ENCODE measurements at places on chromosomes 6 and 20.

DNA sequence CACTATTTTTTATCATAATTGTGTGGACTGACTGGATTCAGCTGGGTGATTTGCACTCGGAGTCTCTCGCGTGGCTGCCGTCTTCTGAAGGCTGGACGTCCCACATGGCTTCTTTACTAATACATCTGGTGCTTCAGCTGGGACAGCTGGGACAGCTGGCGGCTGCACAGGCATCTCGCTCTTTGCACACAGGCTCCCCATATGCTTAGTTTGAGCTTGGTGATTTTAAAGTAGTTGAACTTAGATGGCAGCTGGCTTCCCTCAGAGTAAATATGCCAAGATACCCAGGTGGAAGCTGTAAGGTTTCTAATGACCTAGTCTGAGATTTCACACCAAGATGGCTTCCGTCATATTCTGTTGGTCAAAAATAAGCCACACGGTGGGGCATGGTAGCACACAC is 38.7 kb upstream of the PPP1R3G start:
- DNase-seq, result no peak

DNA sequence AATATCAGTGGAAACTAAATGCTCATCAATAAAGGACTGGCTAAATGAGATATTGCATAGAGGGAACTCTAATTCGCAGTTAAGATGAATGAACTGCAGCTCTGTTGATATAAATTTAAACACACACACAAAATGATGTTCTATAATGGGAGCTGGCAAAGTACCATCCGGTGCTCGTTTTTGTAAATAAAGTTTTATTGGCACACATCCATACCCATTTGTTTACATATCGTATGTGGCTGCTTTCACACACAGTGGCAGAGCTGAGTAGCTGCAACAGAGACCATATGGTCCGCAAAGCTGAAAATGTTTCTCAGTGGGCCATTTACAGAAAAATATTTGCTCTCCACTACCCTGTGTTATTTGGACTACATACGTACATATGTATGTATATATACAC is 120.7 kb downstream of the EDN3 start:
- no peak for DNase-seq

- DNase-seq, result no peak
Measured at GRCh38 chr20:3667434-3668037, 4.3 kb upstream of the GFRA4 start.

- no peak for DNase-seq
Measured at GRCh38 chr20:45088247-45088646, 12.7 kb downstream of the KCNS1 start.

DNA sequence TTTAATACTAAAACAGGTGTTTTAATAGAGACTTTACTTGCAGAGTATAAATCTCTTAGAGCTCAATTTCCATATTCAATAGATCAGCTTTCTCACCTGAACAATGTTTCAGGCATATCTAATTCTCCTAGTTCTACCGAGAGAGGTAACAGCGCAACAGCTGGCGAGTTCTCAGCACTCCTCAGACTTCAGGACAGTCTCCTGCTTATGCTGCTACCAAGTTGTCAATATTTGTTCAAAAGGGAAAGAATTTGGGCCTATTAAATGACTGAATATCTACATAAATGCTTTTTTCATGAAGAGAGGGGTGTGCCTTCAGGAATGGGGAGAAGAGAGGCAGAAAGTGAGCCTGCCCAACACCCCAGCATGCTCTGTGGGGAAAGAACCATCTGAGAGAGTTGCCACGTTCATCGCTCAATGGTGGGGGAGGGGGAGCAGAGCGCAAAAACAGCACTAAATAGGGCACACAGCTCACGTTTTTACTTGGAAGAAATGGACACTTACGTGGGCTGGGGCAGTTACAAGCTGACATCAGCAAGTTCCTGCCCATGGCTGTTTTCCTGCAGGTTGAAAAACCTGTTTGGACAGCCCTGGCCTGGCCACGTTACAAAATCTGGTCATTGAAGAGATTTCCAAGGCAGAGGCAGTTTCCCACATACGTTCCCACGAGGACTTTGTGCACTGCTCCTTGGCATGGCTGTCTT is 38.0 kb downstream of the EZR start:
- no peak for DNase-seq

DNA sequence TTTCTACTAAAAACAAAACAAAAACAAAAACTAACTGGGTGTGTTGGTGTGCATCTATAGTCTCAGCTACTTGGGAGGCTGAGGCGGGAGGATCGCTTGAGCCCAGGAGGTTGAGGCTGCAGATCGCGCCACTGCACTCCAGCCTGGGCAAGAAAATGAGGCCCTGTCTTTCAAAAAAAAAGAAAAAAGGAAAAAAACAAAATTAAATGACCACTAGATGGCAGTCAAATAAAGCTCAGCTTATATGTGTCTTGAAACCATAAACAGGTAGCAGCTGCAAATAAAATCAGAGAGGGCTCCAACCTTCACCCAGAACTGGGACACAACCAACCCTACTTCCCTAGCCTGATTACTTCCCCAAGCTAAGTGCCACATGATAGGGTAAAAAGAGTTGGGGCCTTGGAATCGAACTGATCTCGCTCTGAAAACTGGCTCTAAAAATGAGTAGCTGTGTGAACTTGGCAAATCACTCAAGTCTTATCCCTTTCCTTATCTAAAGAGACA is 67.1 kb upstream of the ADGRF4 start:
- DNase-seq, result no peak

DNA sequence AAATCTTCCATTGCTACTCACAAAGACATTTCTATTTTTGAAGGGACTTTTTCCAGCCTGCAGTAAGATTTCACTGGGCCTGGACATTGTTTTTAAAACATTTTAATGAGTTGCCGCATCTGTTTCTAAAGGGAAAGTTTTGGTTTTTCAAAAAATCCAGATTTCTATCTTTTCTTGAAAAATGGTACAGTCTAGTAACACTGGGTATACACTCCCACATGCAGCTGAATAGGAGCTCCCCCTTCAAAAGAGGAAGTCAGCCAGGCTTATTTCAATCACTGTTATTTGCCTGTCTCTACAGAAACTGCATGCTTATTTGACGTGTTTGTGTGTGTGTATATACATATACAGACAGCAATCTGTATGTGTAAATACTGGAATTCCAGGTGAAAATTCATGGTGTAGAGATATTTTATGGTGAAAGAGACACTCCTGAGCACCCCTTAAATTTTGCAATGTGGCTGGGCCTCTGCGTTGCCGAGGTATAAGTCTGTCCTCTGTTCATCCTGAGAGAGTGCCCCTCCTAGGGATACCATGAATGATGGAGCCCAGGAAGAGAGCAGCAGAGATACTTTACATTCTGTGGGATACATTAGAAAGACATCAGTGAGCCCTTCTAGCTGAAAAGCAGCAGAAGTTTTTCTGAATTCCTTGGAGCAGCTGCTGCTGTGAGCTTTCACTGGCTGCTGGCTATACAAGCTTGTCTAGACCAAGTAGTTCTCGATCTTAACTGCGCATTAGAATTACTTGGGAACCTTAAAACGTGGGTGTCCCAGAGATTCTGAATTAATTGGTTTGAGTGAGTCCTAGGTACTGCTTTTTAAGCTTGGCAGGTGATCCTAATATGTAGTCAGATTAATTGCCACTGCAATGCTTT is 12.0 kb upstream of the ABRACL start:
- DNase-seq, result no peak

DNA sequence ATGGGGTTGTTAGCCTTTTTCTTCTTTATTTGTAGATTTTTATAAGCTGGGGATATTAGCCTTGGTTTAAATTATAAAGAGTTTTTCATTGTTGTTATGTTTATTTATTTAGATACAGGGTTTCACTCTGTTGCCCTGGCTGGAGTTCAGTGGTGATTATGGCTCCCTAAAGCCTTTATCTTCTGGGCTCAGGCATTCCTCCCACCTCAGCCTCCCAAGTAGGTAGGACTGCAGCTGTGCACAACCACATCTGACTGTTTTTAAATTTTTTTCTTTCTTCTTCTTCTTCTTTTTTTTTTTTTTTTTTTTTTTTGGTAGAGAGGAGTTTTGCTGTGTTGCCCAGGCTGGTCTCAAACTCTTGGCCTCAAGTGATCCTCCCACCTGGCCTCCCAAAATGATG is 80.9 kb downstream of the UBE3D start:
- no peak for DNase-seq

DNA sequence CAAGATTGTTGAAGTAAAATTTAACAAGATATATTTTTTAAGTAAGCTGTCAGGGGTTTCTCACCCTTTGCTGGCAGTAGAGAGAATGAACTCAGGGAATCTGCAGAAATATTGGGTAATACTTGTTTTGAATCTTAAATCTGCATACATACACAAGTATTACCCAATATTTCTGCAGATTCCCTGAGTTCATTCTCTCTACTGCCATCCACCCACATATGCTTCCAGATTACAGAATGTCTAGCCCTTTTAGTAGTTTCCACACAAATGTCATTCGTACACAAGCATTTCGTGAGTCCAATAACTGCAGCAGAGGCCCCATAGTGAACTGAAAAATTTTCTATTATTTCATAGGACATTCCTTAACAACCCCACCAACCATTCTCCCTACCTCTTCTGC is 69.6 kb upstream of the TNFRSF21 start:
- no peak for DNase-seq

DNA sequence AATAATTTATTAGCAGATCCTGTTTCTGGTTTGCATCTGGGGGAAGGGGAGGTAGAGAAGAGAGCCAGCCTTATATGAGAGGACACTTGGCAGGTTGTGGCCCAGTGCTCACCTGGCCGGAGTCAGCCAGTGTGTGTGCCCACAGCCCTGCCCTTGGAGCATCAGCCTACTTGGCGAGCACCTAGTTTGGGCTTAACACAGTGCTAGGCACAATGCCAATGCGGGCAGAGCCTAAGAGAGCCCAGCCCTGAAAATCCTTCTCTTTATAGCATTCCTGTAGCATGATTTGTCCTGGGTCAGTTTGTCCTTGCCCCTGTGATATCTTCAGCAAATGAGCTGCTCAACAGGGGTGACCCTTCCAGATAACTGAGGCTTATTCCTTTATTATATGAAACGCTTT is 73.0 kb downstream of the SLX4IP start:
- DNase-seq, result no peak

- DNase-seq, result no peak
Measured at GRCh38 chr20:36055145-36055544, 86.8 kb downstream of the CNBD2 start.

DNA sequence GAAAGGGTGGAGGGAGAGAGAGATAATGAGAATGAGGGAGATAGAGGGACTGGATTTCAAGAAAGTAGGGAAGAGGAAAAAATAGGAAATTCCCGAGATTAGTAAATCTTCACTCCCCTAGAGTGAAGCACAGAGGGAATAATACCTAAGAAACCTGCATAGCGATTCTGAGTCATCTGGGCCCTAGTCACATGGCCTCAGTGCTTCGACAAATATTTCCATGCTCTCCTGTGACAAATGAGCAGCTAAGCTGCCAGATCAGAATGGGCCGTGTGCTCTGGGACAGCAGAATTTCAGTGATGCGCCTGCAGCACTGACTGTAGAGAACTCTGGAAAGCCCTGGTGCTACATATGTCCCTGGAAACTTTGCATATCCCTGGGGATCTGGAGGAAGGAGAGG is 48.6 kb upstream of the GRIK2 start:
- no peak for DNase-seq

GRCh38 chr6:105810105-105810921 is 275.8 kb upstream of the PRDM1 start:
- no peak for DNase-seq

- no peak for DNase-seq
Measured at GRCh38 chr6:29680416-29680815, 536 bp downstream of the ZFP57 start.

DNA sequence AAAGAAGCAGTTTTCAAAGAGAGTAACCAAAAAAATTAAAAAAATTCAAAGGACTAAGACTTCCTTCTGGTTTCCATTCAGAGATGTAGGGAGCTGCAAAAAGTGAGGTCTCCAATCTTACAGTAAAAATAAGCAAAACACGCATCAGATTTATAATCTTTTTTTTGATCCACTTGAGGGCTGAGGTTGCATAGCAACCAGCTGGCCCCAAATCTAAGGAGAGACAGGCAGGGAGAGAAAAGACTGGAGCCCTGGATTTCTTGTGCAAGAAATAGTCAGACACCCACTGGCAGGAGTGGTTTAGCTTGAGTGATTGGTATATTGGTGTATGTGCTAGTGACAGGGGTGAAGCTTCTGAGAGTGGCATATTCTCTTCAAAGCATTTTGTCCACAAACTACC is 135.9 kb upstream of the FUT9 start:
- no peak for DNase-seq

GRCh38 chr6:140064366-140064765 is 689.9 kb upstream of the CITED2 start:
- DNase-seq, result no peak

- DNase-seq, result no peak
Measured at GRCh38 chr6:146420255-146420654, 123.4 kb upstream of the RAB32 start.

DNA sequence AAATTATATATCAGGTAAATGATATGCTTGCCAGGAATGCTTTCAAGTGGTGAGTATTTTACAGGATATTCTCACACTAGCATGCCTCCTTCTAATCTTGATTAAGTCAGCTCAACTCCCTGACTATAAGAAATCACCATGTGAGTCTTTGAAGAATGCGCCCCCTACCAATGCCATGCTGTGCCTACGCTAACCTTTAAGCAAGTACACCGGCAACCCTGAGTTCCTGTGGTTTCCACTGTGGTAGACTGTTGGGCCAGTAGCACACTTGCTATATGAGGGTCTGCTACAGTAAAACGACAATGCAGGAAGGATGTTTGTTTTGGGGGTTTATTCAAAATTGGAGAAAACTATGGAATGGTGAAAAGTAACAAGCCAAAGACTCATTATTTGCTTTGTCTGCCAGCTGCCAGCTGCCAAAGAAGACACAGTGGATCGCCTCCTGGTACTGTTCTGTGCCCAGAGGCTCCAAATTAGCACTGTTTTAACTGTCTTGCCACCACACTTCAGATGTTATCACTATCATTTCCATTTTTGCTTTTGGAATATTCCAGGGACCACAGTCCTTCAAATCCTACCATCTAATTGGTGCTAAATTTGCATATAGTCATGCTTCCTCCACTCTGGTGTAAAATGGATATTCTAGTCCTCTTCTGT is 333.5 kb downstream of the RNGTT start:
- DNase-seq, result no peak

DNA sequence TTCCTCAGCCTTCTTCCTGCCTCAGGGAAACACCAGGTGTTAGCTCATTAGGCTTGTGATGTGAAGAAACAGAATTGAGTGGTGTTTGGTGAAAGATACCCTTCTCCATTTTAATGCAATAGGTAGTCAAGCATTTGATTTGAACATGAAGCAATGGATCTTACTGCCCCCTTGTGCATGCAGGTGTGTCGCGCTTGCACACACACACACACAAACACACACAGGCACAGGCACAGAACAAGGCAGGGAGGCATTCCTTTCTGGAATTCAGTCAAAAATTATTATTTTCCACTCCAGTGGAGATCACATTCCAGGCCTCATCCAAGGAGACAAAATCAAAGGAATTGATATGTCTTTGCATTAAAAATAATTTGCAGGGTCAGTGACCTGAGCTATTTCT is 667.0 kb upstream of the MARCKS start:
- no peak for DNase-seq

- no peak for DNase-seq
Measured at GRCh38 chr20:35006009-35006408, 50.3 kb downstream of the MYH7B start.

GRCh38 chr20:32484225-32484957 is 100.7 kb downstream of the NOL4L start:
- no peak for DNase-seq

All from NCI-H1436 treated with DMSO at 0.1 percent for 48 hours (cell line).